ENCODE measurements at places on chromosomes 2 and 18. TPM values are rescaled to one million over a fixed set of nuclear protein-coding genes. Genes with fewer than 3 reads are reported as not detected.

- DNase-seq = no peak
- 0 out of 2 replicates have a peak, but pooled peaks cover 3% of the 10 kb centered on the region for H3K4me1 ChIP-seq
- H3K27me3 ChIP-seq = no peaks in the 10 kb centered on the region
- H3K4me3 ChIP-seq = no peak overlapping the region
Measured at GRCh38 chr2:143123911-143124310, 5.3 kb upstream of the ARHGAP15 start.

- no peaks in the 10 kb centered on the region for H3K4me1 ChIP-seq
Measured at GRCh38 chr2:58540681-58541080, 299.6 kb upstream of the FANCL start.

DNA sequence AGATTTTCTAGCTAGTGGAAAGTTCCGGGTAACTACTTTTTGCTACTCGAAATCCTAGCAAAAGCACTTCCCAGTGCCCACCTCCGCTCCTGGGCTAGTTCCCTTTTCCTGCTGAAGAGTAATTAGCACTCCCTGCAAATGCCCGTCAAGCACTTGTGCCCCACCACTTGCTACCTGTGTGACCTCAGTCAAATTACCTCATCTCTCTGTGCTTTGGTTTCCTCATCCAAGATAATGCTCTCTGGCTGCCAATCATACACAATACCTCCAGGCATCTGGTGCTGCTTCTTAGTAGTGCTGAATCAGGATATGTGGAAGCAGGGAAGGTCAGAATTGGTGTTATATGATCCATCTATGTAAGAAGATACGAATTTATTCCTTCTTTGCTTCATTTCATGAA is 102.1 kb upstream of the CDCA7 start:
- peaks cover 14% of the 10 kb centered on the region for H3K4me1 ChIP-seq
- no peaks in the 10 kb centered on the region for H3K36me3 ChIP-seq
- no peaks in the 10 kb centered on the region for H3K27me3 ChIP-seq
- H3K27ac ChIP-seq = no peak overlapping the region
- no peak for DNase-seq
- H3K4me3 ChIP-seq = no peak overlapping the region

- no peaks in the 10 kb centered on the region for H3K36me3 ChIP-seq
- no peaks in the 10 kb centered on the region for H3K4me1 ChIP-seq
- no peak for DNase-seq
Measured at GRCh38 chr18:13256444-13257305, 38.1 kb downstream of the LDLRAD4 start.

GRCh38 chr18:12053289-12053688 is 40.4 kb upstream of the ANKRD62 start:
- no peak for DNase-seq
- H3K4me3 ChIP-seq = no peak overlapping the region
- no peak overlapping the region for H3K27ac ChIP-seq
- no peaks in the 10 kb centered on the region for H3K4me1 ChIP-seq
- no peaks in the 10 kb centered on the region for H3K27me3 ChIP-seq

- peak; percentile 75 for DNase-seq
- H3K4me3 ChIP-seq = peak overlapping the region; percentile 61
- peaks cover 11% of the 10 kb centered on the region for H3K4me1 ChIP-seq
- no peaks in the 10 kb centered on the region for H3K36me3 ChIP-seq
- peak overlapping the region; percentile 88 for H3K27ac ChIP-seq
Measured at GRCh38 chr2:121017396-121017795, 267.6 kb downstream of the TFCP2L1 start.

DNA sequence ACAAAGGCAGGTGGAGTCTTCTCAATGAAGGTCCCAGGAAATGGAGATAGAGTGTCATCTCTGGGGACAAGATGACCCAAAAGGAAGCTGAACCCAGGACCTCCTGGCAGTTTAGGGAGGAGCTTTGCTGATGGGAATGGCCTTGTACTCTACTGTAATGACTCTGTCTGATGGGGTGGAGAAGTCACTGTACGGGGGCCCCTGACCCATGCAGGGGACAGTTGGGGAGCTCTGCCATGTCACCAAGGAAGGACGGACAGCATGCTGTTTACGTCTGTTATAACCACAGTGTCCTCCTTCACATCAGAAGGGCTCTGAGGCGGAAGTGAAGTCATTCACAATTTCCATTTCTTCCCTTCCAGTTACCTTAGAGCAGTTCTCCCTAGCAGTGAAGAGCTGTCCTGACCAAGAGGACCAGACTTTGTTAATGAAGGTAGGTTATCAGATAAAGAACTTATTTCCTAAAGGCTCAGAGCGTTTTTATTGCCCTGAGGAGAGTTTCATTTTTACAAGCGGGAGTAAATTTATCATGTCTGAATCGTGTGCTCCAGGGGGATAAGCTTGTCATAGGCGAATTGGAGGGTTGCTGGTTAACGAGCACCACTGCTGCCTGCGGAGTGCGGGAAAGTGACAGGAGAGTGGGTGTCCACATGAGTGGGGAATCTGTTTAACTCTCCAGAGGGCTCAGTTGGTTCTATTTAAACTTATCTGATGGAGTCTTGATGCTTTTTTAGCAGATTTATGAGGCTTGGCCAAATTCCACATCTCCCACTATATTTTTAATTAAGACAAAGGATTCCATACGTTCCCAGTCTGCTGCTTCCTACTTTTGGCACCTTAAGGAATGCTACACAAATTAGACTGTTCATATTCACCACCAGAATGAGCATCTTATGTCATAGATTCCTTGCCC is 71.6 kb upstream of the BCL2L11 start:
- 0 out of 2 replicates have a peak, but pooled peaks cover 2% of the 10 kb centered on the region for H3K27me3 ChIP-seq
- H3K4me3 ChIP-seq = no peak overlapping the region
- H3K36me3 ChIP-seq = no peaks in the 10 kb centered on the region

GRCh38 chr18:60722742-60723141 is 350.2 kb upstream of the MC4R start:
- no peak for DNase-seq
- H3K27me3 ChIP-seq = no peaks in the 10 kb centered on the region
- H3K27ac ChIP-seq = no peak overlapping the region

DNA sequence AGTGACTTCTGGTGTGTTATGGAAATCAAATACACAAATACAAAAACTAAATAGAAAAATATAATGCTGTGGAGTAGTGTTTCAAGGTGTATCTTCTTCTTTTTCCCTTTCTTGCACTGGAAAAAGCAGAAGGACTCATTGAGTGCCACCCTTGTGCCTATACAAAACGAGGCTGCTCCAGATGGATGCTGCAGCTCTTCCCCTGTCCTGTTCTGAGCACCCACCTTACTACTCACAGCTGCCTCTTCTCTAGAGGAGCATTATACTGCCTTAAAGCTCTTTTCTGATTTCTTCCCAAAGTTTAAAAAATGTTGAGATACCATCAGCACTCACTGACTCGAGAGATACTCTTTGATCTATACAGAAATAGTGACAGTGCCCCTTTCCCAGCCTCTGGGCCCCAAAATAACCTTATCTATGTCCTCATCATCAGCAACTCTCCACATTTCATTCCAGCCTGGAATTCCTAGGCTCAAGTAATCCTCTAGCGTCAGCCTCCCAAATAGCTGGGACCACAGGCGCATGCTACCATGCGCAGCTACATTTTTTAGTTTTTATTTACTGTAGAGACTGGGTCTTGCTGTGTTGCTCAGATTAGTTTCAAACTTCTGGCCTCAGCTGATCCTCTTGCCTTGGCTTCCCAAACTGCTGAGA is 1356.1 kb upstream of the NRXN1 start:
- no peak overlapping the region for H3K4me3 ChIP-seq
- no peak for DNase-seq
- H3K27me3 ChIP-seq = no peaks in the 10 kb centered on the region

GRCh38 chr2:28901841-28902240 is 7.4 kb downstream of the WDR43 start:
- no peak for DNase-seq
- H3K4me3 ChIP-seq = no peak overlapping the region
- peaks cover 8% of the 10 kb centered on the region for H3K4me1 ChIP-seq
- peaks cover 58% of the 10 kb centered on the region for H3K36me3 ChIP-seq

- H3K27ac ChIP-seq = no peak overlapping the region
- DNase-seq = no peak
- H3K36me3 ChIP-seq = no peaks in the 10 kb centered on the region
- no peak overlapping the region for H3K4me3 ChIP-seq
Measured at GRCh38 chr18:11179959-11180519, 30.7 kb upstream of the PIEZO2 start.

DNA sequence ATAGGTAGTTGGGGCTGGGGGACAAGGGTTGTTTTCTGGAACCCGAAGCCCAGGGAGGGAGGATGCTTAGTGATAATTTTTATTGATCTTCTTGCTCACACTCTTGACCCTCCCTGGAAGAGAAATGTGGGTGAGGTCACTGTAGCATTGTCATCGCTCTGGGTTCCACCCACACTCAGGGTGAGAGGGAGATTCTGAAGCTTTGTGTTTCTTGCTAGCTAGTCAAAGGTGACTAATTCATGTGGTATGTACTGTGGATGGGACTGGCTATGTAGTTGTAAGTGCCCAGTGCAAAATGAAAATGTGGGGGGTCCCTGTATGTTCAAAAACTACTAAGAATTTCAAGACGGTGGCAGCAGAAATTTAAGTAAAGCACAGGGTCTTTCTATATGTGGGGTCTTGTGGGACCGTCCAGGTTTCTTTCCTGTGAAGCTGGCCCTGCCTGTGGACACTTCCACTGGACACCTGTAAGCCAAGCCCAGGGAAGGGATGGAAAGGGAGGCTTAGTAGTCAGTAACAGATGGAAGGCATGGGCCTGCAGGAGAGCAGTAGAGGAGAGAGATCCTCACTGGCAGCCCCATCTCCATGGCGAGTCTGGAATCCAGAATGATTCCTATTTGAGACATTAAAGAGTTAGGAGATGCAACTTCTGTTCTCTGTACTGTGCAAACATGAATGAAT is 35.0 kb downstream of the TSN start:
- H3K4me1 ChIP-seq = peaks cover 8% of the 10 kb centered on the region
- H3K27ac ChIP-seq = no peak overlapping the region
- H3K36me3 ChIP-seq = no peaks in the 10 kb centered on the region
- no peak overlapping the region for H3K4me3 ChIP-seq
- peak; percentile 41 for DNase-seq

- H3K4me3 ChIP-seq = no peak overlapping the region
- no peaks in the 10 kb centered on the region for H3K27me3 ChIP-seq
- peak; percentile 86 for DNase-seq
- no peak overlapping the region for H3K27ac ChIP-seq
- no peaks in the 10 kb centered on the region for H3K36me3 ChIP-seq
Measured at GRCh38 chr18:66495844-66496243, 108.0 kb downstream of the CDH19 start.

- no peaks in the 10 kb centered on the region for H3K36me3 ChIP-seq
- H3K27ac ChIP-seq = no peak overlapping the region
- H3K27me3 ChIP-seq = no peaks in the 10 kb centered on the region
- H3K4me1 ChIP-seq = no peaks in the 10 kb centered on the region
Measured at GRCh38 chr18:31104444-31104843, 2.2 kb upstream of the DSC2 start.

DNA sequence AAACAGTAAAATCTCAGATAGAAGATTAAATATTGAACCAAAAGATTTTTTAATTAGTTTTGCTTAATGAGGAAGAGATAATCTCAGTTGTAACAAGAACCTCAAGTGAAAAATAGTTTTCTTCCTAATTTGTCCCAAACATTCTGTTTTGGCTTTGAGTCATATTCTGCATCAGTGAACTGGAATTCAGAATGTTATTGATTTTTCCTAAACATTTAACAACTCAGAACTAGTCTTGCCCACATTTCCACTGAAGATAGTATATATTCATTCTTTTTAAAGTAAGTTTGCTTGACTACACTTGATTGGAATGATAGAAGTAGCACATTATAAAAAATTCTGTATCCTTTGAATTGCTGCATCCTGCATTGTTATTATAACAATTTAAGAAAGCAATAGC is 85.7 kb upstream of the UGP2 start:
- H3K36me3 ChIP-seq = no peaks in the 10 kb centered on the region
- no peak for DNase-seq
- H3K4me1 ChIP-seq = peaks cover 5% of the 10 kb centered on the region
- H3K27ac ChIP-seq = no peak overlapping the region

DNA sequence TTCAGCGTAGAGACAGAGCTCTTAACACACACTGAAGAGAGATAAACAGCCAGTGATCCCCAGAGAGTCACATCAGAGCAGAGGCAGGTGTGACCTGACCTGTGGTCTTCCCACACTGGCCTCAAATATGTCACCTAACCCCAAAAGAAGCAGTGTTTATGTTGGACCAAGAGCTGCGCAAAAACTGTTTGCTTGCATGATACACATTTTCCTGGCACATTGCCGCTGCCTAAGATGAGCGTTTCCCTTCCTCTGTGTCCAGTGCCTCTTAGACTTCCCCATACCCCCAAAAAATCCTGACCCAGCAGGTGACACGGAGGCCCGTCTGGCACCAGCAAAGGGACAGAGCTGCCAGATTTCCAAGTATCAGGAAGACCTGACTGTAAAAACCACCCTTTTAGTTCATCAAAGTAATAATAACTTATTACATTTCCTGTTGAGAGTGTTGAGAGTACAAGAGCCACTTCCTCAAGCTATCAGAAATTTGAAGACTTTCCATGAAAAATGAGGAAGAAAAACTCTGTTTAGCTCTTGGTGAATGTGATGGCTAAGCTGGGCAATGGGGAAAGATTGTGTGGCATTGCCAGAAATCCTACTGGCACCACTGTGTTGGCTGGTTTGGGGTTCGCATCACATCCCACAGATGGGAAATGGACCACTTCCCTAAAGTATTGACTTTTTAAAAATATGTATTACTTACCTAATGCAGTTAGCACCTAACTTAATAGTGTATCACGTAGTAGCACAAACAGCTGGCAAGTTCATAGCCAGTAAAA is 6.7 kb downstream of the TNFRSF11A start:
- no peak overlapping the region for H3K27ac ChIP-seq
- H3K27me3 ChIP-seq = no peaks in the 10 kb centered on the region
- no peaks in the 10 kb centered on the region for H3K4me1 ChIP-seq
- H3K36me3 ChIP-seq = no peaks in the 10 kb centered on the region
- DNase-seq = peak; percentile 36
- no peak overlapping the region for H3K4me3 ChIP-seq

- H3K27me3 ChIP-seq = no peaks in the 10 kb centered on the region
- peak; percentile 57 for DNase-seq
- H3K27ac ChIP-seq = no peak overlapping the region
Measured at GRCh38 chr2:143162123-143162837, 33.1 kb downstream of the ARHGAP15 start.

- peaks cover 14% of the 10 kb centered on the region for H3K4me1 ChIP-seq
- H3K4me3 ChIP-seq = no peak overlapping the region
- H3K27ac ChIP-seq = no peak overlapping the region
- H3K27me3 ChIP-seq = no peaks in the 10 kb centered on the region
Measured at GRCh38 chr18:65230311-65230710, 520.5 kb upstream of the CDH7 start.

DNA sequence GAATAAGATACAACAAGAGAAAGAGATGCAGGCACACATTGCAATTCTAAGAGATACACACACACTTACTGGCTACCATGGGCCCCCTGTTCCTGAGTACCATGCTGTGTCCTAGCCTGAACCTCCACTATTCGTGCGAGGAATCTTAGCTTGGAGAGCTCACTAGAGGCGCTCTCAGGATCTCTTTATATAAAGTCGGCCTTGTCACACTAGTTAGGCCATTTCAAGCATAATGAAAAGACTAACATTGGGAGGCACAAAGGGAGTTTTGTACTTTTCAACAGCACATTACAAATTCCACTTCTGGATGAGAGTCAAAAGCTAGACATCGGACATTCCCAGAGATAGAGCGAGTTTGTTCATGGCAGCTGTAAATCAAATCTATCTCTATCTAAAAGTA is 365.2 kb downstream of the DSEL start:
- no peak for DNase-seq
- no peaks in the 10 kb centered on the region for H3K4me1 ChIP-seq
- H3K4me3 ChIP-seq = no peak overlapping the region
- H3K27me3 ChIP-seq = no peaks in the 10 kb centered on the region

PLEKHH2 gene
- 7.1 TPM for total RNA-seq

TXNDC2 gene
- 0.06 TPM for total RNA-seq

CACNB4 gene
- total RNA-seq = 1.8 TPM

POTEC gene
- not detected for total RNA-seq

OSR1 gene
- 1.8 TPM for total RNA-seq

MFSD2B gene
- total RNA-seq = 0.05 TPM

CTDSP1 gene
- 69.9 TPM for total RNA-seq

THAP4 gene
- total RNA-seq = 48.9 TPM

EVX2 gene
- not detected for total RNA-seq

FAM124B gene
- total RNA-seq = 0.56 TPM

All from SJCRH30 (cell line).